ENCODE measurements at places on chromosomes 7 and 10.

DNA sequence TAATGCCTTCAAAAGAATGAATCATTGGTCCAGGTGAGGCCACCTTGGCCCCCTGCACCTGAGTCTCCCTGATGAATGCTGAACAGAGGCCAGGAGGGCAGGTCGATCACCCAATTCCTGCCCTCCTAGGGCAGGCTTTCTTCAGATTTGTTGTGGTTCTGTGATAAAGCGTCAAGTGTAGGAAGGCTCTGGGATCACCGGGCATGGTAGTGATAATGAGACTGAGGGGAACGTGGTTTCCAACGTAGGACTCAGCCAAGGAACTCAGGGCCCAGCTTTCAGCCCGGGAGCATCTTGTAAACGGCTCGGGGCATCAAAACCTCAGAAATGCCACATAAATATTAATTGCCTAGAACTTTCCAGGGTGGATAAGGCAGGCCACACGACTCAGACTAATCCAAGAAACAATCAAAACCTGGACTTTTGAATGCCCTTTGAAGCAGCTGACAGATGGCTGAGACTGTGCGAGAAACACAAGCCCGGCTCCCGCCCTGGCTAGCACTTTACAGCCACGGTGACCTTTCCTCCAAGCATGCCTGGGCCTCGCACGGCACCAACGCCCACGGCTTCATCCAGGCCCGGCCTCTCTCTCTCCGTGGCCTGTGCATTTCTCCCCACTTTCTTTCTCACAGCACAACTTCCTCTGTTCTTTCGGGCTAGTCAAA is 239.3 kb upstream of the GRB10 start:
- H3K27ac ChIP-seq: no peak overlapping the region
- H3K27me3 ChIP-seq: no peaks in the 10 kb centered on the region
- DNase-seq: no peak
- H3K4me3 ChIP-seq: no peak overlapping the region

- H3K4me1 ChIP-seq: no peaks in the 10 kb centered on the region
- no peak for DNase-seq
- no peak overlapping the region for H3K4me3 ChIP-seq
- H3K27me3 ChIP-seq: no peaks in the 10 kb centered on the region
- H3K36me3 ChIP-seq: no peaks in the 10 kb centered on the region
Measured at GRCh38 chr7:146094356-146094755, 22.2 kb upstream of the CNTNAP2 start.

DNA sequence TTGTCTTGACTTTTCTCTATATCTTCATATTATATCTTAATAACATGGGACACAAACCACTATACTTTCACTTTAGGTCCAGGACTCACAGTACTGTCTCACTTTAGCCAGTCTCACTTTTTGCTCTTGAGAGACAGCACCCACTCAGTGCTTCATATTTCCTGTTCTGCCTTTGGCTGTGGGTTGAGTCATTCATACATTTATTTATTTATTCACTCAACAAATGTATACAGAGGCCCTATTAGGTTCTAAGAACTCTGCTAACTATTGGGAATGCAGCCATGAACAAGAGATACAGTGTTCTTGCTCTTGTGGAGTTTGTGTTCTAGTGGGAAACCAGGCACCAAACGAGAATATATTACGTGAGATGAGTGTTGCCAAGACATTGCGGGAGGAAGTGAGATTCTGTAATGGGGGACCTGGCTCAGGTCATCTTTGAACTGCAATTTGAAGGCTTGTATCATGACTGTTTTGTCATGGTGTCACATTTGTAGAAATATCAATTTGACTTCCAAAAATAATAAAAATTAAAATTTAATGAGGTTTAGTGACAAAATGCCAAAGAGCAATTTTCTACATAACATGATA is 190.1 kb downstream of the SDHAF3 start:
- H3K4me1 ChIP-seq: no peaks in the 10 kb centered on the region
- H3K27ac ChIP-seq: no peak overlapping the region
- H3K4me3 ChIP-seq: no peak overlapping the region
- DNase-seq: no peak

- H3K27me3 ChIP-seq: no peaks in the 10 kb centered on the region
- H3K4me3 ChIP-seq: no peak overlapping the region
- DNase-seq: no peak
- H3K4me1 ChIP-seq: peaks cover 8% of the 10 kb centered on the region
Measured at GRCh38 chr10:52956461-52956860, 183.9 kb upstream of the MBL2 start.

- no peak overlapping the region for H3K4me3 ChIP-seq
- no peaks in the 10 kb centered on the region for H3K27me3 ChIP-seq
- H3K36me3 ChIP-seq: no peaks in the 10 kb centered on the region
- peak; percentile 65 for DNase-seq
- peaks cover 14% of the 10 kb centered on the region for H3K4me1 ChIP-seq
Measured at GRCh38 chr10:33381451-33382215, 47.2 kb upstream of the NRP1 start.

GRCh38 chr7:87702326-87702725 is 74.1 kb downstream of the RUNDC3B start:
- no peak overlapping the region for H3K4me3 ChIP-seq
- H3K36me3 ChIP-seq: no peaks in the 10 kb centered on the region
- no peaks in the 10 kb centered on the region for H3K27me3 ChIP-seq

DNA sequence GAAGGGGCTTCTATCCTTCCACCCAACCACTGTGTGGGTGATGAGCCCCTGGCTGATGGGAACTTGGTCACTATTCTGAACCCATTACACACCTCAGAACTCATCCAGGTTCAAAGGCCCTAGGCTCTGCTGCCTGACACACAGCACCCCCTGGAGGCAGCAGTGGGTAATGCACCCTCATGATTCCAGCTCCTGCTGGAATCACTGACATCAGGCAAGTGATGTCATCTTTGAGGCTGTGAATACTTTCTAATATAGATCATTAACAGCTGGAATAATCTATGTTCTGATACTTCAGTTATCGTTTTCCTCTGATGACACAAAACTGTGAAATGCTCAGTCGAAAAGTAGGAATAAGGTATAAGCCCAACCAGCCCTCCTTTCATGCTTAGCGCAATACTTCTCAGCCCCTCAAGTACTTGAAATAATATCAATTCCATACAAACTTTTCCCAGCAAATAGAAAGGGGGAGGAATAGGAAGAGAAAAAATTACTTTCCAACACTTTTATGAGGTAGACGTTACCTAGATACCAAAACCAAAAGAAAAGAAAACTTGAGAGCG is 7.5 kb upstream of the RBP3 start:
- peak; percentile 68 for DNase-seq
- H3K27me3 ChIP-seq: peaks cover 13% of the 10 kb centered on the region
- H3K27ac ChIP-seq: no peak overlapping the region
- no peaks in the 10 kb centered on the region for H3K36me3 ChIP-seq
- no peaks in the 10 kb centered on the region for H3K4me1 ChIP-seq

DNA sequence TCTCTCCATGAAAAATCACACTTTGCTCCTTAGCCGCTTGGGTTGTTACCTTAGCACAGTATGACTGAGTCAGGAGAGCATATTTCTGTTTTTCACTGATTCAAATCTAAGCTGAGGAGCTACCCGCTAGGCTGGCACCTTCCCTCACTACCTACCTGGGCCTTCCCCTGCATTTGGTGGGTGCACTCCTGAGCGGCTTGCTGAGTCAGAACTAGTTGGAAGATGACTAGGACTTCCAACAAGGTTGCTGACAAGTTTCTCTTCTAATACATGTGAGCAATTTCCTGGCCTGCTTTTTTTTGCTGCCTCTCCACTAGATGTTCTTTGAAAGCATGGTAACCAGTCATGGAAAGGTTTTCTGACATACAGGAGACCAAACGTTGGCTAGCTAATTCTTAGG is 43.8 kb upstream of the SEC61G start:
- no peak overlapping the region for H3K27ac ChIP-seq
- H3K4me1 ChIP-seq: no peaks in the 10 kb centered on the region
- H3K4me3 ChIP-seq: no peak overlapping the region
- H3K27me3 ChIP-seq: no peaks in the 10 kb centered on the region
- DNase-seq: no peak

DNA sequence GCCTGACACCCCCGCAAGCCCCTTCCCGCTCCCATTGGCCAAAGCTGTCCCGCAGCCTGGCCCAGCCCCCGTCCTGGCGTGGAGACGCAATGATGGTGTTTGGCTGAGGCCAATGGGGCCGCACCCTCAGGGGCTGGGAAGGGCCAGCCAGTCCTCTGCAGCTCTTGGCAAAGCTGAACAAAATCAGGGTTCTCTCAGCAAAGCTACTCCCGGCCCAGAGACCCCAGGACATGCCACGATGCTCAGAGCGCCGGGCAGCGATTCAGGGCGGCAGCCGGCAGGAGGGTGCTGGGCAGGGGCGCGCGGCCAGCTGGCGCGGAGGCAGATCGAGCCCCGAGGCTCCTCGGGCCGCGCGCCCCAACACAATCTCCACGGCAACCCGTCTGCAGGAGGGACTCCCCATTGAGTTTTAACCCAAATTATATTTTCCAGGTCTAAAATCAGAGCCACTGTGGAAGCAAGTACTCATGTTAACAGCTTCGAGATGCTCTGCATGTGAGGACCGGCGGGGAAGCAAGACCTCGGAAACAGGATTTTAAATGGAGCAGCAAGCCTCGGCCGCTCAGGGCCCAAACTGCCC is 8.8 kb upstream of the CNPY1 start:
- no peaks in the 10 kb centered on the region for H3K4me1 ChIP-seq
- no peak overlapping the region for H3K27ac ChIP-seq
- H3K36me3 ChIP-seq: no peaks in the 10 kb centered on the region
- no peaks in the 10 kb centered on the region for H3K27me3 ChIP-seq
- no peak for DNase-seq
- no peak overlapping the region for H3K4me3 ChIP-seq

GRCh38 chr10:123890756-123891143 is 857 bp downstream of the CPXM2 start:
- peaks cover 49% of the 10 kb centered on the region for H3K27me3 ChIP-seq
- peak overlapping the region; percentile 87 for H3K27ac ChIP-seq
- H3K4me1 ChIP-seq: peaks cover 2% of the 10 kb centered on the region
- H3K4me3 ChIP-seq: peak overlapping the region; percentile 51

- H3K36me3 ChIP-seq: no peaks in the 10 kb centered on the region
- no peak overlapping the region for H3K4me3 ChIP-seq
- no peaks in the 10 kb centered on the region for H3K27me3 ChIP-seq
Measured at GRCh38 chr10:104043185-104043830, 42.4 kb downstream of the COL17A1 start.

DNA sequence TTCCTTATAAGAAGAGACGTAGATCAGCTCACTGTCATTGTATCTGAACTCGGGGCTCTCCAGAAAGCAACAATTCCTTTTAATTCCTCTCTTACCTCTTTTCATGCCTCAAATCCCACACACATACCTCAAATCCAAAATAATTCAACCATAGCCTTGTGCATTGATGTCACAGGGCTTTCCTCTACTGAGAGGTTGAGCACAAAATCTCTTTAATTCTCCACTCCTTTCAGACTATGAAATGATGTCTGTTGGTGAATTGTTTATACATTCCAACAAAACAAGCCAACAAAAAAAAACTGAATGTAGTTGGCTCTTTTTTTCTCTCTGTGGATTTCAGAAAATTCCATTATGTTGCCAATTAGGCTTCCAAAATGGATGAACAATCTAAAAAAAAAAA is 53.2 kb downstream of the BPGM start:
- no peaks in the 10 kb centered on the region for H3K36me3 ChIP-seq
- no peaks in the 10 kb centered on the region for H3K27me3 ChIP-seq
- H3K4me3 ChIP-seq: no peak overlapping the region
- no peaks in the 10 kb centered on the region for H3K4me1 ChIP-seq
- H3K27ac ChIP-seq: peak overlapping the region; percentile 60
- DNase-seq: no peak

DNA sequence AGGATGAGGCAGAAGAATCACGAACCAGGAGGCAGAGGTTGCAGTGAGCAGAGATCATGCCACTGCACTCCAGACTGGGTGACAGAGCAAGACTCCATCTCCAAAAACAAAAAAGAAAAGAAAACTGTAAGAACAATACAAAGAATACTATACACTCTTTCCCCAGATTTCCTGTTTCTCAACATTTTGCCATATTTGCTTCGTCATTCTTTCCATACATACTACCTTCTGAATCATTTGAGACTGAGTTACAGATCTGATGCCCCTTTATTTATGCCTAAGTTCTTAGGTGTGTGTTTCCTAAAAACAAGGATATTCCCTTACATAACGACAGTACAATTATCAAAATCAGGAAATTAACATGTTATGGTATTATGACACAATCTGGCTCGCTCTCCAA is 168.4 kb upstream of the CELF2 start:
- H3K27ac ChIP-seq: no peak overlapping the region
- H3K4me3 ChIP-seq: no peak overlapping the region
- DNase-seq: no peak
- no peaks in the 10 kb centered on the region for H3K27me3 ChIP-seq
- H3K36me3 ChIP-seq: no peaks in the 10 kb centered on the region

Measured in stomach (tissue), 19 donors.